ENCODE measurements at places on chromosomes 7 and 10.

DNA sequence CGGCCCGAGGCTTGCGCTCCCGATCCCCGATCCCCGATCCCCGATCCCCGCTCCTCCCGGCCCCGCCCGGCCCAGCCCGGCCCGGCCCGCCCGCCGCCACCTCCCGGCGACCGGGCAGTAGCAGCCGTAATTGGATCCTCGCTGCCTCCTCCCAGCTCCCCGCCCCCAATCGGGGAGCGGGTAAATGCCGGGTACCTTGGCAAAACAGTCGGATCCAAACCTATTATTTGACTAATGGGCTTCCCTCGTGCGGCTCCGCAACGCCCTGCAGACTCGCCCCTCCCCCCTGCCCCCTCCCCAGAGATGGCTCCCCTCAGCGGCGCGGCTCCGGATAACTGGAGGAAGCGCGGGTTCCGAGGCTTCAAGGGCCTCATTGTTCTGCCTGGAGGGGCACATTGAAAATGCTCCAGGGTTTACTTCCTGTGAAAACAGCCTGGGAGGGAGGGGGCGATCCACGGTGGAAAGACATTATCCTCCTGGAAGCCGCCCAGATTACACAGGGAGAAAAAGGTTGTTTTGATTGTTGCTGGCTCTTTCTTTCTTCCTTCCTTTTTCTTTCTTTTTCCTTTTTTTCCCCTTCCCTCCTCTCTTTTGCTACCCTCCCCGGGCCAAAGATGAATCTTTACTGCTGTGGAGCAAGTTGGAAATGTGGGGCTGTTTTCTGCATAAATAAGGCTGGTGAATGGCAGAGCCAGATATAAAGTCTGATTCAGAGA lies 94.7 kb upstream of the ZMIZ1 start:
- peak; percentile 27 for DNase-seq

GRCh38 chr7:76044375-76044865 lies 3.4 kb downstream of the STYXL1 start:
- DNase-seq, result no peak

- DNase-seq, result no peak
Measured at GRCh38 chr10:131662851-131663250, 238.0 kb upstream of the PPP2R2D start.

- DNase-seq, result no peak
Measured at GRCh38 chr10:123997486-123998196, 95.8 kb downstream of the CHST15 start.

- no peak for DNase-seq
Measured at GRCh38 chr10:52488606-52489485, 174.8 kb downstream of the DKK1 start.

DNA sequence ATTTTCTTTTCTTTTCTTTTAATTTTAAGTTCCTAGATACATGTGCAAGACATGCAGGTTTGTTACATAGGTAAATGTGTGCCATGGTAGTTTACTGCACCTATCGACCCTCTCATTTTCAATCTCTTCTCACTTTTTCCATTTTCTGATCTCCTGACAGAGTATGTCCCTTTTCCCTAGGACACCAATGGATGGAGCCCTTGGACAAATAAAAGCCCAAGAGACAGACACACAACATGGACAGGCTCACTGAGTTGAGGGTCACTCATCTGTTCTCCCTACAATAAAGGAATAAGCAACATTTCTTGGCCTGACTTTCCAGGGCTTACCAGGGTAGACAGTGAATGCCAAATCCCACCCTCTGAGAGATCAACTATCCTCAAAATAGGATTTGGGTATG lies 15.2 kb upstream of the UBE2D1 start:
- no peak for DNase-seq

GRCh38 chr7:92826258-92826938 lies 10.0 kb downstream of the CDK6 start:
- no peak for DNase-seq

- DNase-seq, result no peak
Measured at GRCh38 chr10:76091926-76092325, 660.5 kb downstream of the LRMDA start.

DNA sequence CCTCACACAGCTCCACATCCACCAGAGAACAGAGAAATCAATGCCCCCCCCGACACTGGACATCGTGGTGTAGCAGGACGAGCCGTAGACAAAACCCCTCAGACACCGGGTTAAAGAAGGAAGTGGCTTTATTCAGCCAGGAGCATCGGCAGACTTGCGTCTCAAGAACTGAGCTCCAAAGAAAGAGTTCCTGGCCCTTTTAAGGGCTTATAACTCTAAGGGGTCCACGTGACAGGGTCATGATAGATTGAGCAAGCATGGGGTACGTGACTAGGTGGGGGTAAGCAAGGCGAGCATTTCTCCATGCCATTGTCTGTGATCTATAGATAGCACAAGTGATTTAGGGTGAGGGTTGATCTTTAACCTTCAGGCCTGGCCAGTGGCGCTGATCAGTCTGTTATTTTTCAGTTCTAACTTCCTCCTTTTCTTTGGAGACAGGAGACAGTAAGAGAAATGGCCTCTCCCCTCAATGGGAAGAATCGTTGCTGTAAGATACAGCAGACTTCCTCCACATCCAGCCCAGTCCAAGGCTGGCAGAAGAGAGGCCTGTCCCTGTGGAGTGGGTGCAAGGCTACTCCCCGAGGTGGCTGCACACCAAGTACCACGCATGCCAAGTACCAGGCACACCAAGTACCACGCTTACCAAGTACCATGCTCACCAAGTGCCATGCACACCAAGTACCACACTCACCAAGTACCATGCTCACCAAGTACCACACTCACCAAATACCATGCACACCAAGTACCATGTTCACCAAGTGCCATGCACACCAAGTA lies 19.5 kb upstream of the PPP2R2D start:
- no peak for DNase-seq

DNA sequence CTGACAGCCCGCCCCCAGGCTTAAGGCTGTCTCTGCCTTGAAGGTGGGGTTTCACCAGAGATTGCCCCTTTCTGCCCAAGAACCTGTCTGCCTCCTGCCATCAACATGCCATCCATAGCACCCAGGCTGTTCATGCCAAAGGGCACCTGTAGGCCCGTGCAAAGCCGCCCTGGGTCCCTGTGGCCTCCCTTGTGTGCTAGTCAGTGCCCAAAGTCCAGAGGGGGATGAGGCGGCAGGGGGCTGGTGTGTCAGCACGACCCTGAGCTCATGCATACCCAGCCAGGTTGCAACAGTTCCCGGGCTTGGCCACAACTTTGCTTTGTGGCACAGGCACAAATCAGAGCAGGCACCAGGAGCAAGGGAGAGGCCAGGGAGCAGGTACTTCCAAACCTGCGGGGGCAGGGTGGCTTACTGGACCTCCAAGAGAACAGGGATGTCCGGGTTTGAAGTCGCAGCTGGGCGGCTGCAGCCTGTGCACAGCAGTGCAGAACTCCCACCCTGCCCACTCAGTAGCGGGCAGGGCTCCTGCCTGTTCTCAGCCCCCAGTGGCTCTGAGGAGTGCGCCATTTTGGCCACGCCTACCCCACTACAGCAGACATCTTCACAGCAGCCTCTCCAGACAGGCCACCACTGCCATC lies 671.1 kb upstream of the GRM3 start:
- no peak for DNase-seq

DNA sequence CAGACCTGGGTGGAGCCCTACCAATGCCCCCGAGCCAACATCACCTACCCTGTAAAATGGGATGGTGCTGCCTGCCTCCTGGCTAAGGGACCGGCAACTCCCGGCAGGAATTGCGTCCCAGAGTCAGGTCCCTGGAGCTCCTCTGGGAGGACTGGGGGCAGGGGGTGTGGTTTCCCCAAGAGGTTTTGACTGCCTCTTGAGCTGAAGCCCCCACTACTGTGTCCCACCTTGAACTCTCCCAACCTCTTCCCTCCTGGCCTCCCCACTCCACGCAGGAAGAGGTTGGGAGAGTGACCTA lies 1.3 kb downstream of the SH2B2 start:
- no peak for DNase-seq

GRCh38 chr7:115600207-115600606 lies 430.4 kb downstream of the TFEC start:
- no peak for DNase-seq

DNA sequence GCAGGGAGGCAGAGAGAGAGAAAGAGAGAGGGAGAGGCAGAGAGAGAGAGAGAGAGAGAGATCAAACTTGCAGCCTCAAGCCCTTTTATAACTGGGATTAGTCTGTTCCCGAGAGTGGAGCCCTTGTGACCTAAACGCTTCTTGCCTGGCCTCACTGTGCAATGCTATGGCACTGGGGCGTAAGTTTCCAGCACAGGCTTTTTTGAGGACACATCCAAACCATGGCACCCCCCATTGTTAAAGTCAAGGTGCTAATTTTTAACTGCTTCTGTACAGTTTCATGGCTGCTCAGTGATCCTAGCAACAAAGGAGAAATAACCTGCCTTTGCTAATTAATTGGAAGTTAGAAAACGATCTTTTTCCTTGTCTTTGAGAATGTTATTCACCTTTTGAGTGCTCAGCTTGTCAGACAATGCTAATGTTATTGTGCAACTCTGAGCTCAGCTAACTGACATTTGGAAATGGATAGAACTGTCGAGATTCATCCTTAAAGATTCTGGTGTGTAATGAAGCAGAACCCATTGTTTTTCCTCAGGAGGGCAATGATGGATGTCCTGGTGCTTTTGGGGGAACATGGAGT lies 268.4 kb downstream of the GLRX3 start:
- DNase-seq, result no peak

DNA sequence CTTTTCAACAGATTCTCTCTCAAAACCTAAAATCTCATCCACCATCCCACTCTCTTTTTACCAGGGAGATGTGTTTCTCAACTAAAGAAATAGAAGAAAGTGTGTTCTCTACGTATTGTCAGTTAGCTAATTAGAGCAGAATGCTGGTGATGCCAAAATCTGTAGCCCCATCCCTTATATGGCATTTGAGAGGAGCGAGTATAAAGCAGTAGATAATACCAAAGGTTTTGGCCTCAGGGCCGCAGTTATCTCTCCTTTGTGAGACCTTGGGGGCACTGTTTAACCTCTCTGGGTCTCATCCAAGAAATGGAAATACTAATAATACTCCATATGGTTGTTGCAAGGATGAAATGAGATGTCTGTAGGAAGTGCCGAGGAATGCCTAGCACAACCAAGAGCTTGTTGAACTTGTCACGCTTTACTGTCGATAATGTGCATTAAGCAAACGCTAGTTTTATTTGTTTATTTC lies 456 bp upstream of the DLD start:
- DNase-seq, result no peak

GRCh38 chr10:49272251-49273081 lies 26.5 kb upstream of the C10orf71 start:
- no peak for DNase-seq

DNA sequence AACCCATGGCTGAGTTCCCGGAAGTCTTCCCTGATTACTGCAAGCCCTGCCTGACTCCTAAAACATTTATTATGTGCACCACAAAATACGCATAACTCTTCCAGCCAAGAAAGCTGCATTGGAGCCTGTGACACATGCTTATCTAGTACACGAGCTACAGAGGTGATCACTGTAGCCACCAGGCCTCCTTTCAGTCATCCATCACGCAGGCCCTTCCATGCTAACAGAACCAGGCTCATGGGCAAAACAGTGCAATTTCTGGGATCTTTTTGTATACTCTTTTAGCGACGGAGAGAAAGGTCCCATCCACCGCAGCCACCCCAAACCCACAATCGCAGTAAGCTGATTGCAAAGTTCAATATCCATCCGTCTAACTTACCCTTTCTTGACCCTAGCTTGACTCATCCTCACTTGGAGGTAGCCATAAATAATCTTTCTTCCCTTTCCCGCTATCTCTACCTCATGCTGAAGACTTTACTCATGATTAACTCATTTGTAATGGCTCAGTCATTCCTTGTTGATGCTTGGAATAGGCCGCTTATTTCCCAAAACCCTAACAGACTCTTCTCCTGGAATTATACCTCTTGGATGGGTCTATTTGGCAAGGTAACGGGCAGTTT lies 1203.5 kb downstream of the TYW1 start:
- no peak for DNase-seq

GRCh38 chr7:82805527-82805960 lies 357.1 kb downstream of the PCLO start:
- DNase-seq, result no peak

GRCh38 chr10:119216127-119216526 lies 8.8 kb downstream of the GRK5 start:
- DNase-seq, result no peak

- no peak for DNase-seq
Measured at GRCh38 chr10:69061305-69062161, 26.4 kb upstream of the SRGN start.

- DNase-seq, result no peak
Measured at GRCh38 chr7:42766782-42767423, 145.0 kb downstream of the C7orf25 start.

- no peak for DNase-seq
Measured at GRCh38 chr10:100654782-100655325, 90.5 kb upstream of the PAX2 start.

DNA sequence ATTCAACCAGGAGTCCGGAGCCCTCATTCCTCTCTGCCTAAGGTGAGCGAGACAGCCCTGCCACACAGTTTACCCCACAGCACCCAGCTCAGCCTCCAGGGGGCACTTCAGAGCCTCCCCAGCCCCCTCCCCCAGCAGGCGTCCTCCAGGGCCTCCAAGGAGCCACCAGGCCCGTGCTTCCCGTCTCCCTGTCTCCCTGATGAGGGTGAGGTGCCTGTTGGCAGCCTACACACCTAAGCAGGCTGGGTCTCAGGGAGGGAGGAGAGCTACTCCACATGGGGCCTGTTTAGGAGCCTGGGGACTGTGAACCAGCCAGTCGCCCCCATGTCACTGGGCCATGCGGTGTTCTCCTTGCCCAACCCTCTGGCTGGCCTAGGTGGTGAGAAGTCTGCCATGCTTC lies 28.9 kb upstream of the TRIM8 start:
- DNase-seq, result no peak

DNA sequence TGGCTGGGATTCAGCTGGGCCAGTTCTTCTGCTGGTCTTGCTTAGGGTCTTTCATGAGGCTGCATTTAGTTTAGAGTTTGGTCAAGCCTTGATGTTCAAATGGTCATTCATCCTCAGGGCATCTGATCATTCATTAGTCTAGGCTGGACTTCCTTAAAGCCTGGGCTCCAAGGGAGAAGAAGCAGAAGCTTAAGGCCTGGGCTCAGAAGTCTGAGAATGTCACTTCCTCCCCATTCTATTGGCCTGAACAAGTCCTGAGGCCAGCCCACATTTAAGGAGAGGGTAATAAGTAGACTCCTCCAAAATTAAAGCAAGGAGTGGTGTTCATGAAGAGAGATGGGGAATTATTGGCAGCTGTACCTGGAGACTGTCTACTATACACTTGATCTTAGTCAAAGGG lies 193.2 kb upstream of the HABP2 start:
- no peak for DNase-seq

- no peak for DNase-seq
Measured at GRCh38 chr7:137453356-137453755, 109.8 kb upstream of the PTN start.

DNA sequence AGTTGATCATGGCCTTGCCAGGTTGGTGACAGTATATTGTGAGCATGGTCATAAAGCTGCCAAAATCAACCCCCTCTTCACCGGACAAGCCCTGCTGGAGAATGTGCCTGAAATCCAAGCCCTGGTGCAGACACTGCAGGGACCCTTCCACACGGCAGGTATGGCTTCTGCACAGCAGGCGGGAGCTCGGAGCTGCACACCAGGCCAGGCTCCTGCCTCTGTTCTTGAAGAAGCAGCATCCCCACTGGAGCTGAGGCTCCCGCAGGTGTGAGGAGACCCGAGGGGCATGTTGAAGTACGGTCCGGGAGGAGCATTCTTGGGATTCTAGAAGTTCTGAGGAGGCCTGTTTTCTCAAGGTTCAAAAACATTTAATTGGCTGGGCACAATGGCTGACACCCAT lies 12.7 kb downstream of the DHTKD1 start:
- no peak for DNase-seq

- no peak for DNase-seq
Measured at GRCh38 chr10:85527616-85528317, 838.8 kb downstream of the GRID1 start.

GRCh38 chr7:43516581-43517342 lies 66.1 kb upstream of the STK17A start:
- no peak for DNase-seq
